ENCODE measurements at places on chromosomes 5 and 9. TPM values are rescaled to one million over a fixed set of nuclear protein-coding genes. Genes with fewer than 3 reads are reported as not detected.

GRCh38 chr5:147391781-147392180, 118.1 kb downstream of the DPYSL3 start:
- H3K36me3 ChIP-seq = peaks cover 43% of the 10 kb centered on the region
- DNase-seq = no peak
- H3K4me1 ChIP-seq = peaks cover 10% of the 10 kb centered on the region
- no peaks in the 10 kb centered on the region for H3K27me3 ChIP-seq
- no peak overlapping the region for H3K27ac ChIP-seq
- H3K4me3 ChIP-seq = no peak overlapping the region

- no peaks in the 10 kb centered on the region for H3K36me3 ChIP-seq
- DNase-seq = peak; percentile 44
- H3K4me3 ChIP-seq = no peak overlapping the region
- H3K4me1 ChIP-seq = no peaks in the 10 kb centered on the region
- no peaks in the 10 kb centered on the region for H3K27me3 ChIP-seq
- no peak overlapping the region for H3K27ac ChIP-seq
Observed at GRCh38 chr5:69285448-69286116, 47.0 kb downstream of the CCDC125 start.

DNA sequence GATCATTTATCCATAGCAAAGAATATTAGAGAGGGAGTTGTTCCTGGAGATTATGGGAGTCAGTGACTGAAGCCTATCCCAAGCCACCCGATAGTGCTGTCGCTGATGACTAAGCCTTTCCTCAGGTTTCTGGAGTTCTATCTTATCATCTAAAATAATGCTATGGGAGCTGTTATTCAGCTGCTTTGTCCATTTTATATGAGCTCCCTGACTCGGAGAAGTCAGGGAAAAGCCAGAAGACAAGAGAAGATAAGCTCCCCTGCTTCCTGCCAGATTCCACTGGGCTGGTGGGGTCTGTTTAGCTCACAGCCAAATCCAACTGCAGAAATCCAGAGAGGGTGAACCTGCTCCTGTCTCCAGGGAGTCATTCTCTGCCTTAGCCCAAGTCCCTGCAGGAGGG, 148.2 kb downstream of the DROSHA start:
- H3K4me1 ChIP-seq = peaks cover 6% of the 10 kb centered on the region
- no peaks in the 10 kb centered on the region for H3K36me3 ChIP-seq
- H3K27me3 ChIP-seq = no peaks in the 10 kb centered on the region
- DNase-seq = no peak
- H3K27ac ChIP-seq = no peak overlapping the region

DNA sequence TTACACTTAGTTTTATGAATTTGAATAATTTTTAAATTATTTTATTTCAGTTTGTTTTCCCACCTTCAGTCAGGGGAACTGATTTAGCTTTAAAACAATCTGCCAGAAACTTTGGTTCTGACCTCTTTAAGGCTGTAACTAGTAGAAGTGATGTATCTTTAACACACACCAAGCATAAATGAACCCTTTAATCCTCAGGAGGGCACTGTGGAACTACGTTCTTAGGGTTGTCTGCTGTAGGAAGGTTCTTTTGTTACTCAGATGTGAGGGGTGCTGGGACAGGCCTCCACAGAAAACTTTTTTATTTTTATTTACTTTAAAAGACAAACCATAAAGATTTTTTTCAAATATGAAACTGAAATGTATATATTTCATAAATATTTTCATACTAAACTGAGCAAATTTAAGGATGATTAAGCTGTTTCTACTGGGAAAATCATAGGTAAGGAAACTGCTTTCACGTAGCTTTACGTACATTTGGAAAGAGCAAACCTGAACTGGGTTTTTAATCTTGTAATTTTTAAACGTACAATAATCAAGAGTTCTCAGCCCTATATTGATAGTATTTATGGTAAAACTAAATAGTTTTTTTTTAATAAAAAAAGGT, 5.3 kb downstream of the KLF4 start:
- H3K36me3 ChIP-seq = peaks cover 5% of the 10 kb centered on the region
- DNase-seq = no peak
- H3K27ac ChIP-seq = no peak overlapping the region
- peaks cover 26% of the 10 kb centered on the region for H3K27me3 ChIP-seq

DNA sequence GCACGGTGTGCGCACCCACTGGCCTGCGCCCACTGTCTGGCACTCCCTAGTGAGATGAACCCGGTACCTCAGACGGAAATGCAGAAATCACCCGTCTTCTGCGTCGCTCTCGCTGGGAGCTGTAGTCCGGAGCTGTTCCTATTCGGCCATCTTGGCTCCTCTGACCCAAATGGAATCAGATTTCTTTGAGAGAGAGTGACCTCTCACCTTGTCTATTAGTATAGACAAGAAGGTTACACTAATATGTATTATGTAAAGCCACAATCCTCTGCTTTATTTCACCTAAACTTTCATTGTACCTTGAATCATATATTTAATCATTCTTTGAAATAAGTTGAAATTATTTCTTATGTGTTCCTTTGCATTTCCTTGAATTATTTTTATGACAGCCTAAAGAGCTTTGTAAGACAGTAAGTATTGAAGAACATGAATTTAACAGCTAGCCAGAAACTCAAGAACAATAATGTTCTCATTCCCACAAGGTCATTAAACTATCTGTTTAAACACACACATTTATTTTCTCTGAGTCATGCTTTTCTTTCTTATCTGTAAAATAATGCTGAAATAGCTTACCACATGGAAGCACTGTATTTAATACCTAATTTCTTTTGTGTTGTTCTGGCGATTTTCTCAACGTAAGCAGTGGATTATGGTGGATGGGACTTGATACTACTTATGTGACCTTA, 91.8 kb upstream of the DMRTA1 start:
- H3K27ac ChIP-seq = no peak overlapping the region
- no peaks in the 10 kb centered on the region for H3K36me3 ChIP-seq
- no peak overlapping the region for H3K4me3 ChIP-seq
- H3K27me3 ChIP-seq = peaks cover 1% of the 10 kb centered on the region

DNA sequence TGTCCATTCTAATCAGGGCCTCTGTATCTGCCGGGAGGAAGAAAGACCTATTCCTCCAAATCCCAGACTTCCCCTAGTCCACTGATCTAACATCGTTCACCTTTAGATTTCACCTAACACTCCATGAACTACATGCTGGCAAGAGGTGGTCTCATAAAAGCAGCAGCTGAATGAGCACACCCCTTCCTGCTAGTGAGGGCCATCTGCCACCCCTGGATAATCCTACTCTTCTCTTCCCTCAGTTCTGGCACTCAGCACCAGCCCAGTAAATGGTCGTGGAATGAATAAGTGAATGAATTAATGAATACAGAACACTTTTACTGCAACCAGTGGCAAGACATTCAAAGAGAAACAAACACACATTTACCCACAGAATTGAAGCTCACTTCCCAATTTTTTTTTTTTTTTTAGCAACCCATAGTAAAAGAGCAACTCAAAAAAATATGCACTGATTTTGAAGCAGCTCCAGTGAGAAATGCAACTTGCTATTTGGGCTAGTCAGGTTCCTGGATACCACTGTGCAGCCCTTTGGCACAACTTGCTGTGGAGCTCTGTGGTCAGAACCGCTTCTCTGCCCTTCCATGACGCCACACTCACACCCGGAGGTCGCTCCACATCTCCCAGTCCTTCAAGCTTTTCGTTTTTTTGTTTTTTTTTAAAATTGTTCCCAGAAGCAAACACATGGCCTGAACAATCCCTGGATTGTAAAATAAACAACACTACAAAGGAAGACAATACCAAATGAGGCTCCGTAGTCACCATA, 6.2 kb downstream of the RNF183 start:
- H3K4me3 ChIP-seq = no peak overlapping the region
- H3K27me3 ChIP-seq = peaks cover 2% of the 10 kb centered on the region
- DNase-seq = no peak
- H3K36me3 ChIP-seq = no peaks in the 10 kb centered on the region

PDE6A gene
- not detected for polyA plus RNA-seq

MROH2B gene
- not detected for polyA plus RNA-seq
